ENCODE measurements at places on chromosomes 7 and 10. TPM values are rescaled to one million over a fixed set of nuclear protein-coding genes. Genes with fewer than 3 reads are reported as not detected.

SLC29A4 gene
- 19.9 TPM for polyA plus RNA-seq

AKAP9 gene
- 80.1 TPM for polyA plus RNA-seq

HOXA13 gene
- not detected for polyA plus RNA-seq

IFIT1B gene
- polyA plus RNA-seq = 0.14 TPM

KCND2 gene
- 1.8 TPM for polyA plus RNA-seq

TLL2 gene
- 0.74 TPM for polyA plus RNA-seq

SLC18A2 gene
- polyA plus RNA-seq = 1.3 TPM

CASTOR2 gene
- polyA plus RNA-seq = 4.9 TPM

TSPAN15 gene
- polyA plus RNA-seq = 58.2 TPM

ARHGAP22 gene
- 1.1 TPM for polyA plus RNA-seq

MRPS24 gene
- 74.2 TPM for polyA plus RNA-seq

CYP26C1 gene
- not detected for polyA plus RNA-seq

KAZALD1 gene
- polyA plus RNA-seq = 9.7 TPM

SPDYE2 gene
- 2.1 TPM for polyA plus RNA-seq

FAM25G gene
- polyA plus RNA-seq = not detected

EIF3A gene
- 184 TPM for polyA plus RNA-seq

TAS2R41 gene
- not detected for polyA plus RNA-seq

NEUROG3 gene
- not detected for polyA plus RNA-seq

RASSF4 gene
- 28.8 TPM for polyA plus RNA-seq

STEAP1 gene
- 11.3 TPM for polyA plus RNA-seq

FOXI2 gene
- polyA plus RNA-seq = 1.2 TPM

OR2A12 gene
- 0.03 TPM for polyA plus RNA-seq

GIMAP4 gene
- 30.2 TPM for polyA plus RNA-seq

ADIRF gene
- 11.3 TPM for polyA plus RNA-seq
